Motor neuron (in vitro differentiated cells): ENCODE measurements at places on chromosomes 7 and 10. TPM values are rescaled to one million over a fixed set of nuclear protein-coding genes. Genes with fewer than 3 reads are reported as not detected.
A peak's percentile ranks its signal among the peaks of the same experiment; 100 is the strongest.

DNA sequence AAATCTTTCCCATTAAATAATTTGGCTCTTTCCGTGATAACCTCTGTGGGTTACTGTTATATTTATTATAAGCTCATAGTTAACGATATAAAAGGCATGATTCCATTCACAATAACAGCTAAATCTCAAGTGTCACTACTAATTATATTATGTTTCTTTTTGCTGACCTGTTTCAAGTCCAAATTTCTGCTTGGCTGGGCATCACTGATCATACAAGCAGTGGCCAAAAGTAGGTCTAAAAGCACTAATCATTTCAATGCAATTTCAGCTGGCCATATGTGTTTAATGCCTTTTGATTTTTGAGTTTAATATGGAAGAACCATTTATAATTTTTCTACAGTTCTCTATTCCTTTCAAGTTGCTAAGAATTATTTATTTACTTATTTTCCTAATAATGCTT lies 110.7 kb downstream of the SEMA3A start:
- no peak for ATAC-seq

- peak; percentile 90 for ATAC-seq
These were observed 45.9 kb upstream of the ARHGAP12 start for GRCh38 chr10:31974434-31975124.

GRCh38 chr10:12572281-12572680 lies 222.9 kb downstream of the CAMK1D start:
- ATAC-seq = no peak

- ATAC-seq = no peak
These were observed 453.4 kb upstream of the AKR1E2 start for GRCh38 chr10:4372601-4373000.

GRCh38 chr7:111210996-111211395 lies 120.1 kb downstream of the LRRN3 start:
- ATAC-seq = no peak

GRCh38 chr7:36943591-36944435 lies 219.5 kb upstream of the AOAH start:
- no peak for ATAC-seq

GRCh38 chr10:43236176-43236850 lies 30.6 kb downstream of the RASGEF1A start:
- ATAC-seq = peak; percentile 40

DNA sequence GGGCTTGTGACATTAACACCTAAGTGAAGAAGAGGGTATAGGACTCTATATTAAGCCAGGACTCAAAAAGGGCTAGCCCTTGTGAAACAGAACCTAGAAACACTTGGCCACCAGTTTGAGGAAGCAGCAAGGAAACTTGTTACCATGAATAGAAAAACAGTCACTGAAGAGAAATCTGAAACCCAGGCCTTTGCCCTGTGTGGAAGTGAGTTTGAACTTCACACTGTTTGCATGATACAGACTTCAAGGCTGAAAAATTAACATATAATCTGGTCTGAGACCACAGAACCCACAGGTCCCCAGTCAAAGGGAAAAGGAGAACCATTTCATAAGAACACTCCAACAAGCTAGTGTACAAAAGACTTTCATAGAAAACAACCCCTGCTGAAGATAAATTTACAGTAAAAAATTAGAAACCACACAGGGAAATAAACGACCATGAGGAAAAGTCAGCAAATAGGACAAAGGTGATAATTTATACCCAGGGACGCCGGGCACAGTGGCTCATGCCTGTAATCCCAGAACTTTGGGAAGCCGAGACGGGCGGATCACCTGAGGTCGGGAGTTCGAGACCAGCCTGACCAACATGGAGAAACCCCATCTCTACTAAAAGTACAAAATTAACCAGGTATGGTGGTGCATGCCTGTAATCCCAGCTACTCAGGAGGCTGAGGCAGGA lies 76.1 kb downstream of the SKIDA1 start:
- ATAC-seq = no peak

GRCh38 chr7:76316984-76317781 lies 14.7 kb downstream of the HSPB1 start:
- peak; percentile 2 for ATAC-seq

DNA sequence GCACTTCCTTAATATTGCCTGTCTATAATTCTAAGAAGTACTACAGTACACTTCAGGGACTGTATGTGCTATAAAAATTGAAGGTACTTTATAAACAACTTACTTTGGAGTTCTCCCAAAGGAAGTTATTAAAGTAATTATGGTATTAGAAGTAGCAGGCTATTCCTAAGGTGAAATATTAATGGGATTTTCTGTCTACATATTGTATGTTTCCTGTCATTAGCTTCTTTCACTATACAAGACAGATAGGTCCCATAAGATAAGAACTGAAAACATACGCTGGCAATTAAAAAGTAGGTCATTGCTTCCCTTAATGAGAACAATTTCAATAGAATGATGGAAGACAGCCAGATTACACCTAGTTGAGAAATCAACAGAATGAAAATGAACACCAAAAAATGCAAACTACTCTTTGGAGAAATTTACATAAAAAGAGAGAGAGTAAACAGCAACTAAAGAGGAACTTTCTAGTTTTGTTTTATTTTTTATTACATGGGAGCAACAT lies 147.0 kb downstream of the HBP1 start:
- ATAC-seq = no peak

DNA sequence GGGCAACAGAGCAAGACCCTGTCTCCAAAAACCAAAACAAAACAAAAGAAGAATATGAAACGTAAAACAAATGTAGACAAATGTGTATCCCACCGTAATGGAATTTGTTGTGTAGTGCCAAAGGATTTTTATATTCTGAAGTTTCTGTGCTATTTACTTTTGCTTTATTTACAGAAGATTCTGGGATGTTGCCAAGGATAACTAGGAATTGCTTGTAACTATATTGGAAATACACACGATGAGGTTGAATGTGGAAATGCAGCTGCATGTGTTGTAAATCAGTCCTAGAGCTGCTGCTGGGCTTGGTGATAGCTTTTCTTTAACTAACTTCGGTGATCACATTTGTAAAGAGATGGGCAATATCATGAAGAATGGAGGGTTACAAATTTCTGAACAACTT lies 39.5 kb downstream of the GALNT17 start:
- ATAC-seq = no peak

Gene PSD
- total RNA-seq = 5.9 and 6.7 TPM in 2 replicates

Gene GIMAP1
- 0.04 TPM in 1 of 2 replicates, not detected in the other for total RNA-seq

- ATAC-seq = peak; percentile 88
These were observed 407.7 kb downstream of the SH2D4B start for GRCh38 chr10:80945264-80945880.

Gene NAT16
- 0.48 and 0.61 TPM in 2 replicates for total RNA-seq
